ENCODE measurements at places on chromosomes 12 and 14.

- no peak for DNase-seq
Measured at GRCh38 chr14:55701638-55702037, 121.6 kb downstream of the KTN1 start.

DNA sequence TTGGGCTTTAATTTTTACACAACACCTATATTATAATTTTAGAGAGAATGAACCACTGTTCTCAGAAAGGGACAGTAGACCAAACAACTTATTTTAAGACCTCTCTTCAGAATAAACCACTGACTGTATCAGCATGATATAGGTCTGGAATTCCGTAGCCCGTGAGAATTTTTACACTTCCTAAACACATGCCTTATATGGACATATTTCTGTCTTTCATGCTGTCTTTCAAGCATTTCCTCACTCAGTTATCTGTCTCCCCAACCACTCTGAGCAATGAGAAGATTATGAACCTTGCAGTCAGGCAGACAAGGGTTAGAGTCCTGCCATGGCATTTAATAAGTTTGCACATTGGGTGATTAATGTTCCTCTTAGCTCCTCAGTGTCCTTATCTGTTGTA is 17.4 kb upstream of the NEUROD4 start:
- no peak for DNase-seq

DNA sequence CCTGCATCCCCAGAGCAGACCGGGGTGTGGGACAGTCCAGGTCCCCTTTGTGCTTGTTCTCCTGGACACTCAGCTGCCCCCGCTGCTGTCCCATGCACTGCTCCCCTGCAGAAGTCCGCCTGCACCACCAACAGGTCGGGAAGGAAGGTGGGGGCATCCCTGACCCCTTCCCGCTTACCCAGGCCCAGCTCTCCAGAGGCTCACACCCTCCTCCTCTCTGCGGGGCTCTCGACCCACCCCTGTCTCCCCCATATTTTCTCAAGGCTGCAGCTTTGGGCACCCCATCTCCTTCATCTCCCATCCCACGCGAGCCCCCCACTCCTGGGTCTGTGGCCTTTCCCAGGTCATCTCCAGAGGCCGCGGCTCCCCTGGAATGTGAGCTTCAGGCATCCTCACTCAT is 9.4 kb downstream of the ZBTB42 start:
- DNase-seq, result no peak

DNA sequence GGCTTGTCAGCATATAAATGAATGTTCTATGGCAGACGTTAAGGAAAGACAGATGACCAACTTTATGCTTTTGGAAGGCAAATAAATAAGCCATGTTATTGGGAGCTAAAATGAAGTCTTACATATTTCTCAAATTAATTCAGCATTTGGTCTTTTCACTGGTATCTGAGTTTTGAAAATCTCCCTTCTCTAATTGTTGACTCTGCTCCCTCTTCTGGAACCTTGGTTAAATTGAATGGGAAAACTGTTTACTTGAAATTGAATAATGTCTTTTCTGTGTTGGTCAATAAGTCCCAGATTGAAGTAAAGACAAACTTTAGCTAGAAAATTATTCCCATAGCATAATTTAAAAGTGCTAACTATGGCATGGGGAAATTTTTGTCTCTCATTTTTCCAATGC is 38.7 kb downstream of the LGR5 start:
- no peak for DNase-seq

DNA sequence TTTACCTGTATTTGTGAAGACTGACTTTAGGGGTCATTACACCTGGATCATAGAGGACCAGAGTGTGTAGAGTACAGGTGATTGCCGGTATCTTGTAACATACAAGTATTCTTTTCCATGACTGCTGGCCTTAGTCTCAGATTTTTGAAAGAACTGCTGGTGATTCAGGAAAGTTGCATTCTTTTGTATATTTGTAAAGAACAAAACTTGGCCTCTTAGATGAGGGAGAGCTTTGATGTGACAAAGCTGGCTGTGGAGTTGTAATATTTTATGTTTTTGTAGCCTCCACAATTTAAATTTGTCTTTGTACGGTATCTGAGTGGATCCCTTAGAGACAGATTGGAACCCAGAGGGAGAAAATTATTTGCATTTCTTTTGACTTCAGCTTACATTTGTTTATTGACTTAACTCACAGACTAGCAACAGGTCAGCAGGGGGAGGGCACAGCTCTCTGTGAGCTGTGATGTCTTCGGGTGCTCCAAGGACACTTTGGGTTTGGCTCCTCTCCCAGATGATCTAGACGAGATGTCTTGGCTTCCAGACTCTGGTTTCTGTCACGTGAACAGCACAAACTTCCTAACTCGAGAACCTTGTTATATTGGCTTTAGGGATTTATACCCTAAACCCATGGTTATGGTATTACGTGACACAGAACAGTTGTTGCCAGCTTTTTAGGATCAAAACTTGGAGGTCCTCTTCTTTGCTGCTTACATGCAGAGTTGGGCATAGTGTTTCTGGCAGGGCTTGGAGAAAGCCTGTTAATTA is 65.9 kb downstream of the DAAM1 start:
- no peak for DNase-seq

DNA sequence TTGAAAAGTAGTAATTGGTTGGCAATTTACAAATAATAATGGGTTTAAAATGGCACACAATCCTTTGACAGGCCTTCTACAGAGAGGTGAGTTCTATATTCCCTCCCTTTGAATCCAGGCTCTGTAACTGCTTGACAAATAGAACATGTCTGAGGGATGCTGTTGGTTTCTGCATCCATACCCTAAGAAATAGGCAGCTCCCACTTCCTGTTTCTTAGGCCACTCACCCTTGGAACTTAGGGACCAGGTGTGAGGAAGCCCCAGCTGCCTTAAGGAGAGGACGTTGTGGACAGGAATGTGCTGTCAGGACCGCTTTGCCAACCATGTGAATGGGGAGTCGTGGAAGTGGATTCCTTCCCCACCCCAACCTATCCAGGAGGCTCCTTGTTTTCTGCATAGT is 59.4 kb downstream of the LMNTD1 start:
- no peak for DNase-seq

DNA sequence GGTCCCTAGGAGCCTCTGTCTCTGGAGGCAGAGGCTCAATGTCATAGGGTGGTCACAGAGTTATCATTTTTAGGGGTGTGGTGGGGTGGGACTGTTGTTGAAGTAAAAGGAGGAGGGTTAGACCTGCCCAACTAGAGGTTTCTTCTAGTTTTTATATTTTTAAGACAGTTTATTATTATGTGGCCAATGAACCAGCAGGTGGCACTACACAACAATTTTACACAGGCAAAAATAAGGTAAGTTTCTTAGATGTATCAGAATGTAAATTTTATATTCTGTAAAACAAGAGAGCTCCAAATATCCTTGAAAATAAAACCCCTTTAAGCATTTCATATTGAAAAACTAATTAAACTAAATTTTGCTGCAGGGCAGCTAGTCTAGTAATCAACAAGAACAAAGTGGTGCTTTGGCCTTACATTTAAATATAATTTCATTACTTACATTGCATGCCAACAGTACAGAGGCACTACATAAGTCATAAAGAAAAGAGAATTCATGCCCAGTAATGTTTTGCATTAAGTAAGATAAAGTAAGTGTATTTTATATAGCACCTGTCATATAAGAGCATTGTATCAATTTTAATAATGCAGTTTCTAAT is 22.2 kb upstream of the OVCH1 start:
- peak; percentile 28 for DNase-seq

- no peak for DNase-seq
Measured at GRCh38 chr14:75389679-75390078, 38.1 kb upstream of the JDP2 start.

- no peak for DNase-seq
Measured at GRCh38 chr12:54282949-54283593, 2.5 kb downstream of the HNRNPA1 start.

All from nephron progenitor cell (in vitro differentiated cells).